ENCODE measurements at places on chromosomes 4 and X.

DNA sequence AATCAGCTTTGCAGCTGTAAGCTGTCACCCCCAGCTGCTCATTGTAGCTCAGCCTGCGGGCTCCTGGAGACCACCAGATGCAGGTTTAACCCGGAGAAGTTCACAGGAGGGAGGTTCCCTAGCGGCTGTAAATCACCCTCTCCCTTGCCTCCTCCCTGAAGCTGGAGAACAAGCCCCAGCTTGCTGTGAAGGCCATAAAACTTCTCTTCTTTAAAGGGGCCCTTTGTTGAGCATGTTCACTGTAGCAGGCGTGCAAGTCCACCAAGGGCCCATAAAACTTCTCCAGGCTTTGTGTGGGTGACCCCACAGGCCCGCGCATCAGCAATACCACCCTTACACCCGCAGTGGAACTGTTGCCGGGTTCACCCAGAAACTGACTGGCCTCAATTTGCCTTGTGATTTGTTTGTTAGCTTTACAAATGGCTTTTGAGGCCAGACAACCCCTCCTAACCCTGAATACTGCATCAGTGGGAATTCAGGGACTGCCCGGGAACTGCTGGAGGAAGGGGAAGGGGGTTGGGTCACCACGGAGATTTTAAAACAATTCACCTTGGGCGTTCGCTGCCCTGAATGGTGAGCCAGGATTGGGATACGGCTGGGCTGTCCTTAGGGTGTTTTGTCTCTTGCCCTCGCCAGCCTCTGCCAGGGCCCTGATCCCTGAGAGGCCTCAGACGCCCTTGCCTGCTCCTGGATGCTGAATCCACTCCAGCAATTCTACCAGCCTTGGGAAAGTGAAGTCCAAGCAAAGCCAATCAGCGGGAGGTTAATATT lies 49.5 kb upstream of the ATP6AP2 start:
- DNase-seq = no peak

GRCh38 chr4:182764137-182764536 lies 153.0 kb downstream of the DCTD start:
- DNase-seq = no peak

DNA sequence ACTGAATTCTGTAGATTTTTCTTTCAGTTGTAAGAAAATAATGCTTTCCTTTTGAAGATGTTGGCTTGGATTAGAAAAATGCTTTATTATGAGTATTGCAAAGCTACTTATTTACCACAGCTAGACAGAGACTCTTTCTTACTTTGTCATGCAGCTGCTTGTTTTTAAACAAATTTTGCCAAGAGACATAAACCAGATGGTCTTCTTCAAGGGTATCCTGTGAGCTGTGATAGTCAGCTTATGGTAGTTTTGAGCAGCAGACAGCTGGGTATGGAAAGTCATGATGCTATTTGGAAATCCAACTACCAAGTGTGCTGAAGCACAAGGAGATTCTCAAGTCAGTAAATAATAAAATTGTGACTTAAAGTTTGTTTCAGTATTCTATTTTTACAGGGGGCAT lies 941.5 kb downstream of the DMD start:
- DNase-seq = no peak

- DNase-seq = no peak
Measured at GRCh38 chrX:9151772-9152307, 117.9 kb upstream of the FAM9B start.

GRCh38 chr4:158964114-158964727 lies 138.7 kb upstream of the RAPGEF2 start:
- DNase-seq = no peak

DNA sequence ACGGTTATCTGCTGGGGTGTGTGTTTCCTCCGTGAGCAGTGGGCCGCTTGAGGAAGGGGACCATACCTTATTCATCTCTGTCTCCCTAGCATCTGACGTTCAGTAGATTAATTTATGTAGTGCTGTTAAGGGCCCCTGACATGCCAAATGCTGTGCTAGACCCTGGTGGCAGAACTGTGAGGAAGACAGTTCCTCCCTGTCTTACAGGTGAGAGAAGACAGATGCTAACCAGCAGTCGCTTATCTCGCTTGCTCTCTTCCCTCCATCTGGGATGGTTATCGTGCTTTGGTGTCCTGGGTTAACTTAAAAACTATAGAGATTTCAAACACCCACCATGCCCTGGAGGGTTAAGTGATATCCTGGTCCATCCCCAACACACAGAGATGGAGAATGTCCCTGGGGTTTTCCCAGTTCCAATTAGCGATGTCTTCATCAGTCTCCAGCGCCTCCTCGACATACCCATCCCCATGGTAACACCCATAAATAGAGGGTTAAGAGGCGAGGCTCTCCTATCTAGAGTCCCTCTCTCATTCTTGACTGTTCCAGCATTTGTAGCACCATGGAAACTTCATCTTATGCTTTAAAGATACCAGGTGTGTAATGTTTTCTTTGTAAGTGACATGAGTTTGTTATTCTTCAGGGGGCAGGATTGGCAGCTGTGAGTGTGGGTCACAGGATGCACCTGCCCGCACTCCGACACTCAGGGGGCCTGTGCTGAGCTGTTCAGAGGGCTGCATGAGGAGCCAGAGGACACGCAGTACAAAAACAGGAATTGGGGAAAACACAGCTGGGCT lies 135.2 kb downstream of the STK32B start:
- no peak for DNase-seq

DNA sequence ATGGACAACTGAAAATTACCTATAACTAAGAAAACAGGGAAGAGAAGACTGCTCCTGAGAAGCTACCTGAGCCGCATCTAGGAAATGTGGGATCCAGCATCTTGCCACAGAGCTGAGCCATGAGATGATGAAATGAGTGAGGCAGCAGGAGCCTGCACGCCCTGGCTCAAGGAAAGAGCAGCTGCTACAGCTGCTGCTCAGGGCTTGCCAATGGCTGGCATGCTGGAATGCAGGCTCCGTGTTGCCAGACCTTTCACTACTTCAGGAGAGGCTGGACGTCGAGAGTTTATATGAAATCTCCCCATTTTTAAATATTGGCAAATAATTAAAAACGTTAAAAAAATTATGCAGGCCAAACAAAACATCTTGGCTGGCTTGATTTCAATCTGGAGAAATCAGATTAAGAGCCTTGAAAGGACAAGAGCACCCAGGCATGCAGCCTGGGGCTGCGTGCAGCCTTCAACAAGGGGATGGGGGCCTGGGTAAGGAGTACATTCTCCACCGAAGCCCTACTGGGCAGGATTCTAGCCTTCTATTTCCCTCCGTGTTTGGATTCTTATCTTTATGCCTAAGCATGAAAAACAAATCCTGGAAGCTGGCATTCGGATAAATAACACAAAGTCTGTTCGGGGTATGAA lies 227.6 kb downstream of the NR3C2 start:
- no peak for DNase-seq

DNA sequence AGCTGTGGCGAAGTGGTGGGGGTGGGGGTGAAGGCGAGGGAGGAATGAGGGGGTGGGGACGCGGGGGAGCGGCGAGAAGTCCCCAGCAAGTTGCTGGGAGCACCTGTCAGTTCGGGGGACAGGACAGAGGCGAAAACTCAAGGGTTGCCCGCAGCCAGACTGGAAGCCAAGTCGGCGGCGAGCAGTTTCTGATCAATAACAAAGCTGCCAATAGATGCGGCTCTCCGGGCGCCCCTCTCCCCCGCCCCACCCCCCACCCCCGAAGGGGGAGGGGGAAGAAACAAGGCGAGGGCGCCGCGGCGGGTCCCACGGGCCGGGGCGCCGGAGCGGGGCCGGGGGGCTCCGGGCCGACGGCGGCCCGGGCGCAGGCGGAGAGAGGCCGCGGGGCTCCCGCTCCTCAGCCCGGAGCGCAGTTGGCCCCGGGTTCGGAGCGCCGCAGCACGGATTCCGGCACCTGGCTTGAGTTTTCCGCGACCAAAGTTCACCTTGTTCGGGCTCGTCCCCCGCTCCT lies 379 bp downstream of the PDGFC start:
- DNase-seq = no peak

DNA sequence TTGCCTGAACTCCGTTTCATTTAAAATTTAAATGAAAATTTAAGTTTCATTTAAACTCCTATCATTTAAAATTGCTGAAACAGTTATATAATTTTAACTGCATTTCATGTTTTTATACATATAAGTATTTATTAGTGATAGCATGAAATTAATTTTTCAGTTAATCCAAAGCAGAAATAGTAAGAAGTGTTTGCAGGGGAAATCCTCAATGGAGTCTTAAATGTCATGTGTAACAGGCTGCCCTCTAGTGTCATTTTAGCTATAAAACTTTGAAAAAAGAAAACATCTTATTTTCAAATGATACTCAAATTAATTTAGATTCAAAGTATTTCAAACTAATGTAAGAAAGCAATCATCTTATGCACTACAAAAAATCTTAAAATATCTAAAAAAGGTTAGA lies 27.2 kb downstream of the TAPT1 start:
- DNase-seq = no peak

DNA sequence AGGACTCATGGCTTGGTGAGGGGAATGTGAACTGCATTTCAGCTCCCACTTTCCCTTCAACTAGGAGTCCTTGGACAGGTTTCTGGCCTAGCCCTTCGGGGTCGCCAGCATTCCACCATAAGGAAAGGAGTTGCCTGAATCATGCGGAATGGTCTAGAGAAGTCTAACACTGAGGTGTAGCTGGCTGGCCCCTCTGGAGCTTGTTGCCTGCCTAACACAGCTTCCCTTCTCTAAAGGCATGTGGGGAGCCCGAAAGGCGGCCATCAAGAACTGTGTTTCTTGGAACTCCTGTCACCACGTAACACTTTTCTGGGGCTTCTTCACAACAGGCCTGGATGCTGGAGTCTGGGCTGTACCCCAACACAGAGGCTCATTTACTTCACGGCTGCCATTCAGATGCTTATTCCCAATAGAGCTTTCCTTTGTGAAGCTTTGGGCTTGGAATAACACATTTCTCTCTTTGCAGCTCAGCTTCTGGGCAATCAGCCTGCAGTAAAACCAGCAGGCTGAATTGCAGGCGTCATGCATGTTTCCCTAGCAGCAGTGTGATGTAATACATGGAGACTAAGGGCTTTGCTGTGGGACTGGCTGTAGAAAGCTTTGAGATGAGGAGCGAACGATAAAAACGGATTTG lies 5.4 kb downstream of the GABRQ start:
- DNase-seq = no peak

DNA sequence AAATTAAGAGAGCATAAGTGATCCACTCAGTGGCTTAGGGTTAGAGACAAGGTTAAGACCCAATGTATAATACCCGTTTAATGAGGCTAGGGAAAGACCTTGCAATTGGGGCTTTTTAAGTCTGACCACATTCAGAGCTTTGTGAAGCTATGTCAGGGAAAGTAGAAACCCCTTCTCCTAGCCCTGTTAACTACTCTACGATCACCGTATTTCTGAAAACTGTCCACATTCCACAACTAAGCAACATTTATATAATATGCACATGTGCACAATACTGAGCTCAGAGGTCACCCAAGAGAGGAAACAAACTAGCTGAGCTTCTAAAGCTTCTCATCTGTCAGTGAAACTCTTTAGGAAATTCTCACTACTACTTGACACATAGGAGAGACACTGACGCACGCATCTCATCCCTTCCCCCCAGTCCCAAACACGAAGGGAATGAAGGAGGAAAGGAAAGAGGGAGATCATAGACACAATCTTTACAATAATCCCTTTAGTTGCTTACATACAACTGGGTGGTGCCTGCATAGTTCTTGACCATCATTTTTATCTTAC lies 56.2 kb downstream of the METTL14 start:
- DNase-seq = no peak

DNA sequence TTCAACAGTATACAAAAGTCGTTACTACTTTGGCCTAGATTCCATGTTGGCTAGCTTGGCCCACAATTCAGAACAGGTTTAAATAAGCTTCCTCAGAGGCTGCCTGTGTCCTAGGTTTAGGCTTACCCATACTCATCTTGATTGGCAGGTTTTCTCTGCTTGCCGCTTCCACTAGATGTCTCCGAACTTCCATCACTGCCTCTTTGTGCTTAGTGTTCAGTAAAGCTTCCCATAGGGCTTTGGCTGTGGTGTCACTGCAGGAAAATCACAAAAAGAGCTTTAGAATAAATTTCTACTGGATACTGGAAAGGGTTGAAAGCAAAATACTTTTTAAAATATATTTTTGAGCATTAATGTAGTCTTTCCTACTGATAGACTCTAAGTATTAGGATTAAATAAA lies 52.4 kb downstream of the SCFD2 start:
- no peak for DNase-seq

DNA sequence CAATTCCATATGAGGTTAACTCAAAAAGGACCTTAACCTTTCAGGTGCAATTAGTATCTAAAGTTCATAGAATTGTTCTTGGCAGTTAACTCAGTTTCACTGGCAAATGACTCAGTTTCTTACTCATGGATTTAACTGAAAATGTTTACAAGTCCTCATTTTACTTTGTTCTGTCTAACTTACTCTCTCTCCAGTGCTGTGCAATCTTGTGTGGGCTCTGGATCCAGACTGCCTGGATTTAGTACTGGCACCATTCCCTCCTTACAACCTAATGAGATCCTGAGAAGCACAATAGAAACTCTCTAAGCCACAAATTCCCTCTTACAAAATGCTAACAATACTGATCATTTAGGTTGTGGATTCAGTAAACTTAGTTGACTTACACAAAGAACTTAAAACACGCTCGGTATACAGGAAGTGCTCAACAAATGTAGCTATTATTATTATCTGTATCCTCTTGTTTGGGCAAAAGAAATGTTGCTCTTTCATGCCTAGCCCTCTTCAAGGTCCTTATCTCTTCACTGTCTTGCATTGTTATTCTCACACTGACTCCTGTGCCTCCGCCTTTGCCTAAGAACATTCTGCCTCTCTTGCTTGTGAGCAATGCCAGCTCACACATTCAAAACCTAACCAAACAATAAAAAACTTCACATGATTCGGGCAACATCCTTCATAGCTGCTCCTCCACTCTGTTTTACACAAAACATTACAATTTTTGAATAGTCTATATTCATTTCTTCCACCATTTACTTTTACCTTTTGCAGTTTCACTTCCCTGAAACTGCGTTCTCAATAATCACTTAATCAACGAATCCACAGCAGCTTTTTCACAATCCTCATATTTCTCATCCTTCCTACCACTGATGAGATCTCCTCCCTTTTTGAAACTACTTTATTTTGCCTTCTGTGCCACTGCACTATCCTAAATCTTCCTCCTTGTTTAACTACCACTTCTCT lies 91.8 kb downstream of the PDE5A start:
- no peak for DNase-seq

- no peak for DNase-seq
Measured at GRCh38 chrX:107537815-107538214, 88.4 kb downstream of the FRMPD3 start.

GRCh38 chr4:48904541-48905142 lies 1.9 kb downstream of the OCIAD2 start:
- no peak for DNase-seq

GRCh38 chr4:145828802-145829485 lies 109.7 kb downstream of the ZNF827 start:
- DNase-seq = no peak

- DNase-seq = no peak
Measured at GRCh38 chr4:138259271-138259670, 17.1 kb upstream of the SLC7A11 start.

GRCh38 chrX:31124536-31124935 lies 52.7 kb upstream of the FTHL17 start:
- DNase-seq = no peak

DNA sequence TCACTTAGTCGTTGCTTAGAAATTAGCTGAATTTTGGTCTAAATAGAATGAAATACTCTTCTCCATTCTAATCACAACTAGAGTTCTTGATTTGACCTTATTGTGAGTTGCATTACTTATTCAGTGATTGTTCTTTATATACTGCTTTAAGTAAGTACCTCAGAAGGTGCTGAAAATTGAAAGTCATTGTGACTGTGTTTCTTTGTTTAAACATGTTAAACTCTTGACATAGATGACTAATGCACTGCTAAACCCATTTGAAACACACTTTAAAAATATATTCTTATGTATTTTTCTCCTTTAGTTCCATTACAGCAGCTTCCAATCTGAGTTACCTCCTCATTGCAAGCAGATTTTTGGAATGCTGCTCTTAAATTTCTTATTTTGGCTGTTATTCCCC lies 9.1 kb downstream of the TSPAN7 start:
- DNase-seq = no peak

All from stimulated activated effector memory CD8-positive, alpha-beta T cell treated with anti-CD3 and anti-CD28 coated beads, Interleukin-12 subunit alpha, Interleukin-12 subunit beta, amount 100 ng/mL, for 72 hours (primary cell).